ENCODE measurements at places on chromosomes 12 and 14.

DNA sequence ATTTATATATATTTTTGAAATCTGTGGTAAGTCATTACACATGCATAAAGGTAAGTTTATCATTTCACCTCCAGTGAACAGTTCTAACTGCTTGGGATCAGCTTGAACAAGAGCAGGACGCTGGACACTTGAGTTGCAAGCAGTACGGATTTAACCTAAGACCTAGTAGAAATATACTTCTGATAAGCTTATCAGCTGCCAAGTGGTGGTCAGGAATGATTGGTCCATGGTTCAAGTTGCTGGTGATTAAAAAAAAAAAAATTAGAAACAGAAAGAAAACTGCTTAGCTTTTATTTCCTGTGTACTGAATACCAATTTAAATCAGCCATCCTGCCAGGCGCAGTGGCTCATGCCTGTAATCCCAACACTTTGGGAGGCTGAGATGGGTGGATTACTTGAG lies 88.6 kb downstream of the AEBP2 start:
- no peak for DNase-seq

DNA sequence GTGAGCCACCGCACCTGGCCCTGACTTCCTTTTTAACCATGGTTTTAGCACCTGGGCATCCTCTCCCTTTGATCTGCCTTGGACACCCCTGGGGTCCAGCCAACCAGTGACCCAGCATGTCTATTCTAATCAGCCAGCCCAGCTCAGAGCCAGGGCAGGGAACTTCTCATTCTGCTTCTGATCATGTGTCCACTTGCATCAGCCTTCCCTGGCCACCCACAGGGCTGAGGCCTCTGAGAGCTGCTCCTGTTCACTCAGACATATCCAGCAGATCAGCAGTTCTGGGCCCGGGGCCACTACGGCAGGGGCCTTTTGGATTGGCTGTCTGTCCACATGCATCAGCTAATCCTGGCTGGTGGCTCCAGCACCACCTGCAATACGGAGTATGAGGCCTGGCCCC lies 117.9 kb upstream of the MAP1LC3B2 start:
- DNase-seq, result no peak

DNA sequence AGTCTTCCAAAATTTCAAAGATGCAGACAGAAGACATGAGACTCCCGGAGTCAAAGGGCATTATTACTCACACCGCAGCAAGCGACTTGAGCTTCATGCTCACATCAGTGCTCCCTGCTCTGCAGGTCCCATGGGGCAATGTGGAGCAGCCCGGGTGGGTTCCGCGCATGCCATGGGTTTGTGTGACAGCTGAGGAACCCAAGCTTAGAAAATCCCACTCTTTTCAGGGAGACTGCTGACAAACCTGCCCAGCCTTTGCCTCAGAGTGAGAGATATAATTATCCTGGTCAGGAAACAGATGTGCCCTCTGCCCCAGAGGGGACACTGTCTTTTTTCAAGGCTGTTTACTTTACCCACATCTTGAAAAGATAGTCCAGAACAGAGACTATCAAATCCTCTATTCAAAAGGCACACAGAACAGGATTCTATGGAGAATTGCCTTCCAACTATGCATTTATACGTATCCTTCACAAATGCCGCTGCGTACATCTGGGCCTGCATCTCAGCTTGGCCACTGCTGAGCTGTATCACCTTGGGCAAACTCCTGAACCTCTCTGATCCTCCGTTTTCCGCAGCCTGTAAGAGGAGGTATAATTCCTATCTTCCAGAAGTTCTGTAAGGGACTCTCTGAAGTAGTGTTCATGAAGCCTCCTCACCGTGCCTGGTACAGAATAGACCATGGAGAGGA lies 16.0 kb downstream of the C14orf132 start:
- no peak for DNase-seq

GRCh38 chr12:117907108-117907689 lies 61.6 kb downstream of the KSR2 start:
- DNase-seq, result no peak

DNA sequence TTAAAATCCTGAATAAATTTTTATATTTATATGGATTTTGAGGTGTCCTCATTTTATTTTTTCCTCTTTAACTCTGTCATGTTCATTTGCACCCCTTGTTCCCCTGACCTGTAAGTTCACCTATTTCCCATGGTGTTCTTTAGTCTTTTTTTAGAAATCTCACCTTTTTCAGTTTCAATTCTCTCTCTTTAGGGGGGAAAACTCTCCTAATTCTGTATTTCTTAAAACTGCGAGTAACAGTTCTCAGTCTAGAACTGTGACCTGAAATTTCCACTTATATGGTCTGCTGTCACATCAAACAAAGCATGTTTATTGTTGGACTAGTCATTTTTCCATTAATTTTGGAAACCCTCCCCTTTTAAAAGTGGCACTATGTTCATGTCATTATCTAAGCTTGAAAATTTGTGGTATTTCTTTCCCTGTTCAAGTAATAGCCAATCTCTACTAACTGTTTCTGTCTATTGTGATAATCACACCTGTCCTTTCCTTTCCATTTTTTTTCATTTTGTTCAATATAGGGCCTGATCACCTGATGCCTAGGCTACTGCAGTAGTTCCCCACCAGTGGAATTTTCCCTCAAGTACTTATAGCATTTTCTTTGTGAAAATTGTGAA lies 14.0 kb upstream of the FBXO33 start:
- no peak for DNase-seq

DNA sequence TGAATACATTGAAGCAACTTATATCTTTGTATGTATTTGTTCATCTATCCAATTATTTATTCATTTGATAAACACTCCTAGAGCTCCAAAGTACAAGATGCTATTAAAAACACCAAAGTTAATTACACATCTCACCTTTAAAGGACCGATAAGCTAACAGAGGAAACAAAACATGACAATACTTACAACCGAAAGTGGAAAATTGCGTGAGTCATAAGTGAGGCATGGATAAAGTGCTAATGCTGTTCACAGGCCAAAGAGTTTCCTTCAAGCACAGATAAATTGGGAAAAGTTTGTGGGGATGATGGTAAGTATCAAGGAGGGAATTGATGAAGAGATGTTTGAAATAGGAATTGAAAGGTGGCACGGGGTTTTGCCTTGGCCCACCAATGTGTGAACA lies 172.8 kb upstream of the KITLG start:
- peak; percentile 60 for DNase-seq

DNA sequence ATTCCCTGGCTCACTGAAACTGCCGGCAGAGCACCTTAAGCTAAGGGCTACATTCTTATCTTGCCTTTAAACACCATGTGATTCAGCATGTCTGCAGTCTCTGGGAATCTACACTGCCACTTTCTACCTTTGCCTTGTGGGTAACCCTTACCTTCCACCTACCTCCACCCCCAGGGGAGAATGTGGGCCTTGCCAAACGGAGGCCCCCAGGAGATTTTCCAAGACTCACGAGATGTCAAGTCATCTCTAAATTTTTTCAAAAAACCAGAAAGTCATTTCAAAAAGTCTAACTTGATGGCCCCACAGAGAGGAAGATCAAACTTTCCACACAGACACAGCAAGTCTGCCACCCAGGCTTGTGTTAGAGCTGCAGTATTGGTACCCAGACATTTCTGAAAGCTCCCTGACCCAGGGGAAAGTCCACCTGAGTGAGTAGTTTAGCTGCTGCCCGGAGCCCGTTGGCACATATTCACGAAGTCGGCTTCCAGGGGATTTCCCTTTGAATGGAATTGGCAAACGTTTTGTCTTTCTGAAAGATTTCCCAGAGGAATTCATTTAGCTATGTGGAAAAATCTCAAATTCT lies 4.7 kb upstream of the PSMA6 start:
- peak; percentile 17 for DNase-seq

GRCh38 chr12:55725556-55725955 lies 3.3 kb downstream of the CD63 start:
- DNase-seq, result no peak

DNA sequence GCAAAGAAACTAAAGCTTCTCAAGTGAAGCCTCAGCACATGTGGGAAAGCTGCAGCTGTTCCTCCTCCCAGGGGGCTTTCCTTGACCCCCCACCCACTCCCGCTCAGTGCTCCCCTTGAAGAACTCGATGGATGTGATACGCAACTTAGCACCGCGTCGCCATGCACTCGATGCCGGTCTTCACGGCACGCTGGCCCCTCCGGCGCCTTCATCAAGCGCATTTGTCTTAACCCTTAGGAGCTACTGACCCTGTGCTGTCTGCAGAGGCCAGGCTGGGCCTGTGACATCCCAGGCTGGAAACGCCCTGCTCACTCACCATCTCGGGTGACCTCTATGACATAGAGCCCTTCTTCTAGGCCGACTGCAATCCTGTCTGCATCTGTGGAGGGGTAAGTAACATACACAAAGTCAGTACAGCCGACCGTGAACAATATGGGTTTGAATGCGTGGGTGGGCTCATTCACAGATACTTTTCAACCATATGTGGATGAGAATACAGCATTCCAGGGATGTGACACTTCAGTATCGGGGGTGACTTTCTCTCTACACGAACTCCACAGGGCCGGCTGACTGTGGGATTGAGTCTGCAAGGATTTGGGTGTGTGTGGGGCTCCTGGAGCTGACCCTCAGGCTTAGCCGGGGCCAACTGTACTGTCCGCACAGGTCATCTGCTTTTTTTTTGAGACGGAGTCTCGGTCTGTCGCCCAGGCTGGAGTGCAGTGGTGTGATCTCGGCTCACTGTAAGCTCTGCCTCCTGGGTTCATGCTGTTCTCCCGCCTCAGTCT lies 23.1 kb downstream of the AMN start:
- no peak for DNase-seq

DNA sequence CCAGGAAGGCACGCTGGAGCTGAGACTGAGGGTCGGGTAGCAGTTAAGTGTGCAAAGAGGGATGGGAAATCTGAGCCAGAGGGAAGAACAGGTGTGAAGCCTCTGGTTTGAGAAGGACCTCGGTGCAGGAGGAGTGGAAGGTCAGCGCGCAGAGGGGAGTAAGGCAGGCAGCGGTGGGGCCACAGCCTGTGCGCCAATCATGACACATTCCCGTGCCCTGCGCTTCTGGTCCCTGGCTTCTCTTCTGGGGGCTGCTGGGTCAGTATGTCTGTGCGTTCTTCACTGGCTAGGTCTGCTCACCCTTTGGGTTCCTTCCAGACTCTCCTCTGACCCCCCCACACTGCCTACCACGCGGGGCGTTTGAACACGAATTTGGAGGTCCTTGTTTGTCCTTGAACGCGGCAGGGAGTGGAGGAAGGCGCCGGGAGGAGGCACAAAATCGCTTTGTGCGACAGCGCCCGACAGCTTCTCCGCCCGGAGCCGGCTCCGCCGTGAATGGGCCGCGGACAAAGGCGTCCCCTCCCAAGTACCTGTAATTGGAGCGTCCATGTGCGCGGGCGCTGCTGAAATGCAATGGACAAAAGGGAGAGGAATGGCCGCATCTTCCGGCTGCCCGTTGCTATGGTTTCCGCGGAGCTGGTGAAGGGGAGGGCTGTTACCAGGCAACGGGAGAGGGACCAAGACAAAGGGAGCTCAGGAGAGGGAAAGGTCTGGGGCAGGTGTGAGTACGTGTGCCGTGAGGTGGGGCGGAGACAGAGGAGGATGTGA lies 207.2 kb upstream of the SRRM4 start:
- no peak for DNase-seq

GRCh38 chr12:84497819-84498218 lies 414.8 kb downstream of the SLC6A15 start:
- peak; percentile 2 for DNase-seq

DNA sequence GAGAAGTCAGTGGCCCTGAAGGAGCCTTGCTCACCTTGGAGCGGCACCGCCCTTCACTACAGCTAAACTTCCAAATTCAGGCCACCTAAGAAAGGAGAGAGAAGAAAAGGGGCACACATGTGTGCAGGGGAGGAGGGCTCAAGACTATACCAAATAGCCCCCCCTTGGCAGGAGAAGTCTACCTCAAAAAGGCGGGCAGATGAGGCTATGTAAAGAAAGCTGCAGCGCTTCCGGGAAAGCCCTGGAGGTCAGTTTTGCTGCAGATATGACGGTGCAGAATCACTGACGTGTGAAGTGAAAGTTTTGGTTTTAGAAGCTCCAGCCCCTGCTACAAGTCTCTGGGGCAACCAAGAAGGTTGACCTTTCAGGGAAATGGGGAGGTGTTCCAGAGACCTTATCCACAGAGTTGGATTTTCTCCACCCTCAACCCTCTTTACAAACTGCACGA lies 48.2 kb upstream of the PNMA1 start:
- DNase-seq, result no peak

DNA sequence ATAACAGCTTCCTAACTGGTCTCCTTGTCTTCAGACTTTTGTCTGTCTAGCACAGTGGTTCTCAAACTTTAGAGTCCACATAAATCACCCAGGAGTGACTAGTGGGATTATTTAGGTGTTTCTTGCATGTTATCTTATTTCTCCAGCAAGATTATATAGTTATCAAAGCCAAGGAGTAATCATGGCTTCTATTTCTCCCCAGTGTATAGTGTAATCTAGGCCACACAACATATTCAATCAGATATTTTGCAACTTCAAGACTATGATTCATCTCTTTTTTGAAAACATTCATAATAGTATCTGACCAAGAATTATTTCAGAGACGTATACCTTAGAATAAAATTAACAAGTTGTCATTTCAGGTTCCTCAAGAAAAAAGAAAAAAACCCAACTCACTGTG lies 131.9 kb downstream of the CEP83 start:
- no peak for DNase-seq
